Stromal cell of bone marrow (primary cell): ENCODE measurements at places on chromosomes 16 and 17.

DNA sequence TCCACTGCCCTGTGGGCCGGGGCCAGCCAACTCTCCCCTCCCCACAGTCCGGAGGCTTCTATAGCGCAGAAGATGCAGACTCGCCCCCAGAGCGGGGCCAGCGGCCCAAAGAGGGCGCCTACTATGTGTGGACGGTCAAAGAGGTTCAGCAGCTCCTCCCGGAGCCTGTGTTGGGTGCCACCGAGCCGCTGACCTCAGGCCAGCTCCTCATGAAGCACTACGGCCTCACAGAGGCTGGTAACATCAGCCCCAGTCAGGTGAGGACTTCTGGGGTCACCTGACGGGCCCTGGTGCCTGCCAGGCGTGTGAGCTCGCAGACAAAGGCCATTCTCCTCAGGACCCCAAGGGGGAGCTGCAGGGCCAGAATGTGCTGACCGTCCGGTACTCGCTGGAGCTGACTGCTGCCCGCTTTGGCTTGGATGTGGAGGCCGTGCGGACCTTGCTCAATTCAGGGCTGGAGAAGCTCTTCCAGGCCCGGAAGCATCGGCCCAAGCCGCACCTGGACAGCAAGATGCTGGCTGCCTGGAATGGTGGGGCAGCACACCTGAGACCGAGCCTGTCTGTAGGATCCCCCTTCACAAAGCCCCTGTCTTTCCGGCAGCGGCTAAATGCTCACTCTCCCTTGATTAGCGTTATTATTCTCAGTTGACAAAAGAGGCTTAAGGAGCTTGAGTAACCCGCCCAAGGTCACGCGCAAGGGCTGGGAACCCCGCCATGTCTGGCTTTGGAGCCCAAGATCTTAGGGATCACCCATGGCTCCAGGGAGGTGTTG, 3.9 kb downstream of the SPATA20 start:
- peak; percentile 66 for DNase-seq

DNA sequence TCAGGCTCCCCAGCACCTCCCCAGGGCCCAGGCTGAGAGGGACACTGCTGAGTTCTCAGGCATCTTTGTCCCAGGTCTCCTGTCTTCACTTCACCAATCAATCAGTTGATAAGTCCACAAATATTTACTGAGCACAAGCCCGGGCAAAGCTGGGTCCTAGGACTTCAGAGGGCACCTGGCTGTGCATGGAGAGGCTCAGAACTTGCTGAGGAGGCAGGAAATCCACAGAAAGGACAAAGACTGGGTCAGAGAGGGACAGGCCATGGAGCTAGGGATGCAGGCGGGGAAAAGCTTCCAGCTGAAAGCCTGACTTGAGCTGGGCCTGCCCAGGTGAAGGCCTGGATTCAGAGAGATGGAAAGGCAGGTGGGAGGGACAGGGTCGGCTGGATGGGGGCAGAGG, 33.2 kb upstream of the C1QL1 start:
- no peak for DNase-seq

DNA sequence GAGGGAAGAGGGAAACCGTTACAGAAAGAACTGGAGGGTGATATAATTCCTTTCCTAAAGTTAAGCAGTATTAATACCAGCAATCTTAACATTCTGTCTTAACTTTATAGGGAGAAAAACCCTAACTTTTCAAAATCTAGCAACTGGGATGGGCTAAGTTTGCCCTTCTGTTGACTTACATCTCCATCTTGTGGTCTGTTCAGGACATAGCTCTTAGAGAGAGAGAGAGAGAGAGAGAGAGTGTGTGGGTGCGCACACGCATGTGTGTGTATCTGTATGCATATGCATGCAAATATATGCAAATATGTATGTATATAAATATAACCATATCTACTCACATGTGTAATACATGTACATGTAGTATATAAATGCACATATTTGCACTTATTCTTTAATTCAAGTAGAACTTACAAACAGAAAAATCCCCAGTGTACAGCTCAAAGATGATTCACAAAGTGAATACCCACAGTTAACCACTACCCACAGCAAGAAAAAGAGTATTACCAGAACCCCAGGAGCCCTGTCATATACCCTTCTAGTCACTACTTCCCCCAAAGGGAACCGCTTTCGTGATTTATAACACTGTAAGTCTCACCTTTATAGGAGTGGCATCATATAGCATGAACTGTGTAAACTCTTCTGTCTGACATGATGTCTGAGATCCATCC, 46.5 kb downstream of the STX8 start:
- peak; percentile 14 for DNase-seq

DNA sequence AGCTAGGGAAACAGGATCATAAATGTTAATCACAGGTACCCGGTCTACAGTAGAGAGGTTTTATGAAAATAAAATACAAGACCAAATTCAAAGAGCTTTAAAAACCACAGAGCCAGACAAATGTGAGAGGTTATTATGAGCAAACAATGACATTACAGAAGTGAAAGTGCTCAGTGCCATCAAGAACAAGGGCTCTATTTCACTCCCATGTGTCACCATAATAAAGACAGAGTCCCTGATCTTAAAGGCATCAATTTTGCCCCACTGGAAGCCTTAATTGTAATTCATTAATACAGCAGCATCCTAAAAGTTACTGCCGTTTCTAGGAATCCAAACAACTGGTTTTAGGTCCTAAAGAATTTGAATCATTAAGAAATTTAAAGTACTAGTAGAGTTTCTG, 43.7 kb upstream of the CDRT4 start:
- no peak for DNase-seq

DNA sequence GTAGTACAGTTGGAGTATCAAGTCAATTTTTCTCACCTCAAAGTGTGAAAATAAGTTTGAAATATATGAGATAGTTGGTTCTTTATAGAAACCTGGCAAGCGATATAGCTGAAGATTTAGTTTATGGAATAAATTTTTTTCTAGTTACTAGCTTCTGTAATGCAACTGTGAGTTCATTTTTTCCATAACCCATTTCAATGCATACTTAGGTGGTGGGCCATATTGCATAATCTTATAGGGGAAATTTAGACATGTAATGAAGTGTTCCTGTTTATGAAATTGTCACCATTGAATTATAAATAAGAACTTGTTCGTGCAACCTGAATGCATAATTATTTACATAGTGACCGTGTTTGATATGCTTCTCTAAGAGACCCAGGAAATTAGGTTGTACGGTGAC, 9.0 kb downstream of the MOSMO start:
- no peak for DNase-seq

GRCh38 chr17:8122422-8122923, 1.4 kb downstream of the HES7 start:
- no peak for DNase-seq

GRCh38 chr16:9112166-9112843, 20.9 kb downstream of the HAPSTR1 start:
- no peak for DNase-seq

GRCh38 chr16:67537636-67538591, 9.3 kb downstream of the RIPOR1 start:
- no peak for DNase-seq

GRCh38 chr16:28491230-28491969, 474 bp downstream of the CLN3 start:
- DNase-seq, result no peak

DNA sequence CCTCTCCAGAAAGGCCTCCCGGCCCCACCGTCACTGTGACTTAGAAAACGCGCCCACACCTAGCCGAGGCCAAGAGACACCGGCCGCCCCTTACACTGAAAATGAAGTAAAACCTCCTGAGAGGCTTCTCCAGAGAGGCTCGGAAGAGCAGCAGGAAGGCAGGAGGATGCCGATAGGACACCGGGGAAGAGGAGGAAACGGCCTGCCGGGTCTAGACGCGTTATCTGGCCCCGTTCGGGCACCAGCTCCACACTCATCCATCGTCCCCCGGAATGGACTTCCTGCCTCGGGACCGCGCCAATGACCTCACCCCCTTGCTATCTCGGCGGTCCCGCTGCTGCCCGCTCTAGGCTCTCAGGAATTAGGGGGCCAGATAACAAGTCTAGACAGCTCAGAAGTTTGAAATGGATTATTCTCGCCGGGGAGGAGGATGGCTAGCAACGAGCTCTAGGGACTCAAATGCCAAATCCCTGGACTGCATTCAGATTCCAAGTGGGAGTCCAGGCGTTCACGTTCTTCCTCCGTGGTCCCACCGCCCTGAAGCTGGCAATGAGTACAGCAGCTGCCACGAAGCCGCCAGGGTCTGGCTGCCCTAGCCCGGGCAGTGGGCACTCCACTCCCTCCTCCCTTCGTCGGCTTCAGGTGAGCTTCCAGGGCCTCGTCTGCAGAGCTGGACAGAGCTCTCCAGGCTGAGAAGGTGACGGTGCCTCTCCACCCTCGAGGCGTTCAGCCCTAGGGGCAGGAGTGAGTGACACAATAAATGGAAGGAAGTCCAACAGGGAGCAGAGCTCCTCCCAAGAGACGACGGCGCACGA, 350.9 kb downstream of the FOXL1 start:
- DNase-seq, result no peak

- no peak for DNase-seq
Observed at GRCh38 chr17:79388556-79389295, 222.1 kb downstream of the RBFOX3 start.

- peak; percentile 87 for DNase-seq
Observed at GRCh38 chr17:72191921-72192799, 71.3 kb downstream of the SOX9 start.

GRCh38 chr17:74690409-74690825, 22.3 kb downstream of the CD300LF start:
- no peak for DNase-seq

GRCh38 chr16:11634312-11634711, 33.9 kb upstream of the SNN start:
- no peak for DNase-seq

GRCh38 chr17:4678448-4679026, 25.4 kb downstream of the PELP1 start:
- peak; percentile 76 for DNase-seq

- DNase-seq, result no peak
Observed at GRCh38 chr17:65559461-65559803, 2.0 kb downstream of the AXIN2 start.

GRCh38 chr16:20064520-20064919, 9.2 kb downstream of the GPR139 start:
- DNase-seq, result no peak

DNA sequence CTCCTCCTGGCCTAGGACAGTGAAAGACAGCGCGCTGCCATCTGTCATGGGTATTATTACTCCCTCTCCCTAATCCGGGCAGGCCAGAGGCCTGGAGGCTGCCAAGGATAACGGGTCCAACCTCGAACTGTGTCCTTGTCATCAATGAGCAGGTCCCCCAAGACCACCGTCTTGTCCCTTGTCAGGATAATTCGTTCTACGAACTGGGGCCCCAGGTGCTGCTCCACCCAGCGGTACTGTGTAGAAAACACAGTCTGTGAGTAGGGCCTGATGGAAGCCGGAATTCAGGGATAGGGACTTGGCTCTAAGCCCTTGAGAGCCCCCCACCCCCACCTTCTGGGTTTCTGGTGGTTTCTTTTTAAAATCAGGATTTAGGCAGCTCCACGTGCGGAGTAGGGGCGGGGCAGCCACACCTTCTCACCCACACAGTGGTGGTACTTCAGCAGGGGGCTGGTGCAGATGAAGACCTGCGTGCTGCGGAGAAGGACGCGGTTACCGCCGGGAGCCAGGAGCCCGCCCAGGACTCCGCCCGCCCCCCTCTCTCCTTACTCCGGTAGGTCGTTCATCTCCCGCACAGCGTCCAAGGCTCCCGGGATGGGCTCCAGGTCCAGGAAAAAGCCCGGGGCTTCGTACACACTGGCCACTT, 787 bp downstream of the NT5C start:
- DNase-seq, result no peak

DNA sequence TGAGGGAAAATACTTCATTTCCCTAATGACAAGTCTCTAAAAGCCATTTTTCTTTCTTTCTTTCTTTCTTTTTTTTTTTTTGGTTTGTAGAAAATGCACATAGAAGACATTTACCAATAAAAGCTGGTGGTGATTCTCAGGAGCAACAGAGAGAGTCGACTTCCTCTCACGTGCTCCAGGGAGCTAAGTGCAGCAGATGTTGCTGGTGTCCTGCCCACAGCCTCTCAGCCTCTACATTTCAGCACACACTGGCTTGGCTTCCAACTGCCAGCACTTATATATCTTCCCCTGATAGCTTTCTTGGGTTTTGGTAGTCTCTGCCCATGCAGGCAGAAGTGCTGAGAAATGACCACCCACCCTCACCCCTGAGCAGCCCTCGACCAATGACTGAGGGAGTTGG, 58.4 kb upstream of the MARCHF10 start:
- DNase-seq, result no peak

DNA sequence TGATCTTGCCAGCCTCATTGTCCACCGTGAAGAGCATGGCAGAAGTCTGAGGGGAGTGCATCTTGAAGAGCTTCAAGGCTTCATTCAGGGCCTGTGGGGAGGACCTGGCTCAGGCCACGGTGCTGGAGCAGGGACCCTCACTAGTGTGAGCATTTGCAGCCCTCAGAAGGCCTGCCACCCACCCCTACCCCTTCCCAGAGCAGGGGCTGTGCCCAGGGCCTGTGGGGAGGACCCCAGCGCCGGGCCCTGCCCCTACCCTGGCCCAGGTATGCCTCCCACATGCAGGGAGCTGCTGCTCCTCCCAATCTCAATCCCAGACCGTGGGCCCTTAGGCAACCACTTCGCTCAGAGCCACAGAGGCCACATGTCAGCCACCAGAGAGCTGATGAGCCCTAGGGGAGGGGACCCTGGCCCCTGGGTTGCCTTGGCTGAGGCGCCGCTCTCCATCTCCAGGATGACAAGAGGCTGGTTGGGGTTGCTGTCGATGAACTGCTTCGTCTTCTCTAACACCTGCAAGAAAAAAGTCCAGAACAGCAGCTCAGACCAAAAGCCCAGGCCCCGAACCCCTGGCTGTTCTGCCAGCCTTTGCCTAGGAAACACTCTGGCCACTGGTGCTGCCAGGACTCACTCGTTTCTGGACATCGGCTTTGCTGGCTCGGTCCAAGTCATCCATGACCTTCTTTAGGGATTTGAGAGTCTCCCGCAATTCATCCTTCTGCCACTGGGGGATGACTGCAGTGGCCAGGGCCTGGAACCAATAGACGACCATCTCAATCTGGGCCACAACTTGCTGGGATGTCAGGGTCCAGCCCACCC, 1.8 kb upstream of the EXOSC6 start:
- DNase-seq, result peak; percentile 12

- peak; percentile 26 for DNase-seq
Observed at GRCh38 chr17:51764387-51764971, 394.0 kb downstream of the CA10 start.

- DNase-seq, result no peak
Observed at GRCh38 chr16:82783933-82784572, 157.3 kb downstream of the CDH13 start.

- no peak for DNase-seq
Observed at GRCh38 chr17:55424893-55425540, 3.4 kb upstream of the MMD start.

DNA sequence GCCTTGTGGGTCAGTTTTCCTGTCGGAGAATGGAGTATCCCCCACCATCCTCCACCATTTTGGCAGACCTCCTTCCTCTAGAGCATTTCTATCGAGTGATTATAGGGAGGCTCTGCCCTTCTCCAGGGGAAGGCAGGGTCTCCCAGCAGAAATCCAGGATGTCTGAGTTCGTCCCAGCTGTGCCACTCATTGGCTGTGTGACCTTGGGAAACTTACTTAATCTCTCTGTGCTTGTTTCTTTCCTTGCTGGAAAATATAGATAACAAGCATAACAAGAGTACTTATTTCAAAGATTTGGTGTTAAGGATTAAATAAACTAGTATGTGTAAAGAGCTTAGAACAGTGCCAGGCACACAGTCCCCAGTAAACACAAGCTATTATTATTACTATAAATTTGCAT, 14.8 kb downstream of the ATP2A3 start:
- no peak for DNase-seq
